ENCODE measurements at places on chromosomes 4 and X. TPM values are rescaled to one million over a fixed set of nuclear protein-coding genes. Genes with fewer than 3 reads are reported as not detected.
A peak's percentile ranks its signal among the peaks of the same experiment; 100 is the strongest.

- no peak for DNase-seq
- H3K27me3 ChIP-seq: no peaks in the 10 kb centered on the region
- H3K4me3 ChIP-seq: no peak overlapping the region
Observed at GRCh38 chrX:153400146-153401132, 711 bp downstream of the PNMA6E start.

- peaks cover 19% of the 10 kb centered on the region for H3K4me1 ChIP-seq
- H3K4me3 ChIP-seq: peak within 1 kb of the TSS; percentile 76
- peak within 1 kb of the TSS; percentile 87 for H3K27ac ChIP-seq
- H3K36me3 ChIP-seq: no peaks in the 10 kb centered on the region
- no peaks in the 10 kb centered on the region for H3K27me3 ChIP-seq
Observed at GRCh38 chrX:103585411-103586313, at the start of gene TCEAL4. TSS of gene TCEAL4 (plus strand) at chrX:103585515. CDS start at chrX:103586676, 1,161 bp downstream.

GRCh38 chr4:3404546-3404945, 37.2 kb upstream of the HGFAC start:
- peaks cover 18% of the 10 kb centered on the region for H3K4me1 ChIP-seq
- H3K4me3 ChIP-seq: no peak overlapping the region
- no peak overlapping the region for H3K27ac ChIP-seq
- no peaks in the 10 kb centered on the region for H3K27me3 ChIP-seq
- no peaks in the 10 kb centered on the region for H3K36me3 ChIP-seq

DNA sequence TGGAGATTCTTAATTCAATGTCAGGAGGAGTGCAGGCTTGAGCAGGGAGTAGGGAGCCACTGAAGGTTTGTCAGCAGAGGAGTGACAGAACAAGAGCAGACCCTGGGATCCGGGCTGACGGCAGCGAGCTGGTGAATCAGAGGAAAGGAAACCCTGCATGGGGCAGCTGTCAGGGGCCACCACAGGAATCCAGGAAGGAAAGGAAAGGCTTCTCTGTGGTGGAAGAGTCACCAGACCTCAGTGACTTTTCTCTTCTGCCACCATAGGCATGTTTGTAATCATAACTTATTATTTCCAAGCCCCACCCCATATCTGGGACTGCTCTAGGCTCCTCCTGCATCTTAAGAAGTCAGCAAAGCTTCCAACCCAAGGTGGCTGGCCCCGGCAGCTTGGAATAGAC, 150.9 kb downstream of the BCOR start:
- H3K4me1 ChIP-seq: no peaks in the 10 kb centered on the region
- no peak overlapping the region for H3K27ac ChIP-seq
- no peak overlapping the region for H3K4me3 ChIP-seq
- no peak for DNase-seq
- H3K36me3 ChIP-seq: no peaks in the 10 kb centered on the region

DNA sequence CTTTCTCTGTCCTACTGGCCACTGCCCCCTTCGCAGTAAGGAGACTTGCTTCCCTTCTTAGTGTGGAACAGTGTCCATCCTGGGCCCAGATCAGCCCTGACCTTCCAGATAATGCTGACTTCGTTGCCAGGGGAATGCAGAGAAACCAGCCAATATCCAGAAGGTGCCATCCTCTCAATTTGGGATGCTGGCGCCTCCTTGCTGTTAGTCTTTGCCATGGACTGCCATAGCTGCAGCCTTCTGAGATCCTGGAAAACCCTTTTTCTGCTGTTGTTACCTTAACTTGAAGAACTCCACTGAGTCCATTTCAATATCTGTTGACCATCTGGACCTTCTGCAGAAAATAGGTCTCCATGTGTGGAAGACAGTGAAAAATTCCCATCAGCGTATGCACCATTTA, 21.8 kb downstream of the RAI2 start:
- no peaks in the 10 kb centered on the region for H3K36me3 ChIP-seq
- DNase-seq: no peak
- no peaks in the 10 kb centered on the region for H3K27me3 ChIP-seq
- no peak overlapping the region for H3K4me3 ChIP-seq
- peaks cover 18% of the 10 kb centered on the region for H3K4me1 ChIP-seq

DNA sequence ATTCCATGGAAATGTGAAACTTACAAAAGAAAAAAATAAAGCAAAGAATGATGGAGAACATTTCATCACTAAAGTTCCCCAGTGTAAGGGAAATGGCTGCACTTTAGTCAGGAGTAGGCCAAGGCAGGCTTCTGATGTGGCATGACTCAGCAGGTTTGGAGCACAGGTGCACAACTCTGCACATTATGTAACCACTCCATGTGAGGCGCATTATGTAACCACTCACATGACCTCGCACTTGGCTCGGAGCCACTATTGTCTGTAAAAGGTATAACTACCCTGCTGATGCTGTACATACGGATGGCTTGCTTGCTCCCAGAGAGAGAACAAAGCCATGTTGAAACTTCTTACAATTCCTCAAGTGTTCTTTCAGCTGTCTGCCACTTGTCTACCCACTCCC, 727.6 kb downstream of the TRAM1L1 start:
- H3K4me1 ChIP-seq: no peaks in the 10 kb centered on the region
- H3K27ac ChIP-seq: no peak overlapping the region
- H3K27me3 ChIP-seq: no peaks in the 10 kb centered on the region
- DNase-seq: no peak

DNA sequence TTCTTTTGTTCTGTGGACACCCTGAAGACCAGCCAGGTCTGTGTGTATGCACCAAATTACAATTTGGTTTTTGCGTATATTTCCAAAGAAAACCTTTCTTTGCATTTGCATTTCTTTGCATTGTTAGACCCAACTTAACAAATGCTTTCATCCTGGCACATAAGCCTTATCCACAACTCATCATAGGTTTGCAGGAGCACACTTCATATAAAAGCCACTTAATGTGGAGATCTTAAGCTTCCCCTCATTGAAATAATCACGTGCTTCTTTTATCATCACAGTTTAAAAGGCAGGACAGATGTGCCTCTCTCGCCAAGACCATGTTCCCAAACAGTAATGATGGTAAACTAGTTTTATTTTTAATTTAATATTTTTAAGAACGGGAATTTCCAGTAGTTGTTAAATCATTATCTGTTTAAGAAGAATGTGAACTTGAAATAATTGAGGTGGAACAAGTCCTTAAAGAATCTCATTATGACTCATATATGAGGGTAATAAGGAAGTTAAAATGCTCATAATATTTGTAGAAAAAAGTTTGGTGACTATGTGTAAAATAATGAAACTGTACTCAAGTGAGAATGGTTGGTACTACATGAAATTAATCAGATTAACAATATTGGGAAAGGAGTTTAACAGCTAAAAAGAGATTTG, 65.5 kb downstream of the GLRA3 start:
- no peaks in the 10 kb centered on the region for H3K4me1 ChIP-seq
- DNase-seq: no peak
- H3K27ac ChIP-seq: no peak overlapping the region
- H3K36me3 ChIP-seq: no peaks in the 10 kb centered on the region
- no peaks in the 10 kb centered on the region for H3K27me3 ChIP-seq
- H3K4me3 ChIP-seq: no peak overlapping the region

DNA sequence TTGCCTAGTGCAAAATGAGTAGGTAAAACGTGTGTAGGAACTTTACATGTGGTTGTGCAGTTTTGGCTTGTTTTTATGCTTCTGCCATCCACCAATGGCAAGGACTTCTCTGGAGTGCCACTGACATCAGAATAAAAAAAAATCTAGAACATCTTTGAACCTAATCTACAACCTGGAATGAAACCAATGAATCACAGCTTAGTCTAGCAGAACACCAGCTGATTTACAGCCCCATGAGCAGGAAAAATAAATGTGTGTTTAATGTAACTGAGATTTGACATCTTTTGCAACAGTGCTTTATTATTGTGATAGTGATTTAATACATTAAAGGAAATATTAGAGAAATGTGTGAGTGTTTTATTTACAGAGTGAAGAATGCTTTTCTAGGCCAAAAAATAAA, 995.1 kb downstream of the PCDH7 start:
- H3K27me3 ChIP-seq: no peaks in the 10 kb centered on the region
- no peak overlapping the region for H3K27ac ChIP-seq
- H3K36me3 ChIP-seq: no peaks in the 10 kb centered on the region
- DNase-seq: no peak
- H3K4me3 ChIP-seq: no peak overlapping the region

GRCh38 chr4:95045429-95045828, 287.7 kb downstream of the BMPR1B start:
- no peak overlapping the region for H3K27ac ChIP-seq
- no peaks in the 10 kb centered on the region for H3K36me3 ChIP-seq
- H3K4me1 ChIP-seq: peaks cover 5% of the 10 kb centered on the region
- peaks cover 4% of the 10 kb centered on the region for H3K27me3 ChIP-seq
- no peak overlapping the region for H3K4me3 ChIP-seq

DNA sequence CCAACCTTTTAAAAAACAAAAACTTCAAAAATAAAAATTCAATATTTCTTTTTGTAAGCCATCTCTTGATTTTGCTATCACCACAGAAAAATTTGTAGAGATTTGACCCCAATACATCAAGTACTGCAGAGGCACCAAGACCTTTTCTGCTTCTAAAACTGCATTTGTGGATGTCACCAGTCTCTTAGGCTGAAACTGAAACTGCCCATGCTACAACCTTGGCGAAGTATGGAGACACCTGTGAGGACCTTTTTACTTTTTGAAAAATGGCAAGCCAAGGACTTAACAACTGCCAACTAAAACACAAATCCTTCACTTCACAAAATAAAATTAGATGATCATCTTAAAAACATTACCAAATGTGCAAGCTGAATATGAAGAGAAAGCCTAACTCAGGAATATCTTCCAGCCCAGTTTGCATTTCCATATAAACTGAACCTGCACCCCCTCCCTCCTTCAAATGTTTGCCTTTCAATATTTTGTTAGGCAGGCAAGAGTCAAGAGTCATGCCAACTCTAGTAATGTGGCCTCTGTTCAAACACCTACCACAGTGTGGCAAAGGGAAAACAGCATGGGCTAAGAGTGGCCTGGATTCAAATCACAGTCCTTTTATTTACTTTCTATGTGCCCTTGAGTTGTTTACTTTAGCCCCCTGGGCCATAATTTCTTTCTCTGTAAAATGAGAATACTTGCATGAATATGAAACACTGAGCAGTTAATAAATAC, 389.4 kb downstream of the OPHN1 start:
- no peaks in the 10 kb centered on the region for H3K4me1 ChIP-seq
- no peak overlapping the region for H3K27ac ChIP-seq
- no peak overlapping the region for H3K4me3 ChIP-seq
- H3K36me3 ChIP-seq: peaks cover 5% of the 10 kb centered on the region
- DNase-seq: no peak
- H3K27me3 ChIP-seq: no peaks in the 10 kb centered on the region

DNA sequence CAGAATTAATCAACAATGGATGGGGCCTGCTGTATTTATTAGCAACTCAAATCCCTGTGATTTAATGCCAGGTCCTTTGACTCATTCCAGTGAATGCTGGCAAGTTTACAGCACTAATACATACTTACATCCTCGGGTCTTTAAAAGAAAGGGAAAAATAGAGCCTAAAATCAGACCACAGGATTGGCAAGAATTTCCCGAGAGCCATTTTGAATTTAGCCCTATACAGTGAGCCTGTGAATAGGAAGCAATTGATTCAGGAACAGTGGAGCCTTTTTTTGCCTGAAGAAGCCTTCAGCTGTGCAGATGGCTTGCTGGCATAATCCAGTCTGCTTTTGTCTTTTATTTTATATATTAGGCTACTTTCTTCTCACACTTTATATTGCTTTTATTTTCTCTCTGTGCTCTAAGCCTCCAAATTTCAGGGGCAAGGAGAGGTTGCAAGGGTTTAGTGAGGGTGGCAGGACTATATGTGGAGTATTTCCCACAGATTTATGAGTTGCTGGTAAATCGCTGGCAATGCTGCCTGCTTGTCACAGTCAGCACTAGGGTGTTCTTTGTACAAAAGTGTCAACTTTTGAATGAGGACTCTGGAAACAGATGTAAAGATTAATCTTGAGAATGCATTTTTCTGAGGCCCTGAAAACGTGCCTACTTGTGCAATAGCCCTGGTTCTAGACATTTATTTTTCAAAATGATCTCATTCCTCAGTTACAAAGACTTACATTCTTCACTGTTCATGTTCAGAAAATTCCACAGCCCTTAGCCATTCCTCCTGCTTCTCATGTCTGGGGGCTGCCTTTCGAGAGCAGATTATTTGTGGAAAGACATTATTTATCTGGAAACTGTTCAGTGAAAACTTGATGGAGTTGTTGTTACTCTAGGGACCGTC, 303.5 kb downstream of the SPRY1 start:
- H3K36me3 ChIP-seq: no peaks in the 10 kb centered on the region
- no peaks in the 10 kb centered on the region for H3K27me3 ChIP-seq
- DNase-seq: no peak

GRCh38 chrX:37315511-37316248, 33.5 kb upstream of the PRRG1 start:
- H3K27me3 ChIP-seq: no peaks in the 10 kb centered on the region
- no peak for DNase-seq
- no peaks in the 10 kb centered on the region for H3K4me1 ChIP-seq

DNA sequence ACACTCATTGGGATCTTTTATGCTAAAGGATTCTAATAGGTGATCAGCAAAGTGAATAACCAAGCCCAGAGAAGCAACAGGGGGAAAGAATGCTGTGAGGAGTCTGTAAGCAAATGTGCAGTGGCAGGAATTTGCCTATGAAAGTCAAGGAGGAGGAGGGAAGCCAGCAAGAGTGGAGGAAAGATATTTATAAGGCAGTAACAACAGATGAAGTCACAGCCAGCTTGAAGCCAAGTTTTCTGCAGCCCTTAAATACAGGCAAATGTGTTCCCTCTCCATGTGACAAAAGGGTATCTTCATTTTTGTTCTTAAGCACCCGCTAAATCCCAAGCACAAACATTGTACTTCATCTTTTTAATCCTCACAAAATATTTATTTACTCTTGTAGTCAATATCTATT, 275.0 kb upstream of the CLNK start:
- H3K27ac ChIP-seq: no peak overlapping the region
- no peak overlapping the region for H3K4me3 ChIP-seq
- H3K27me3 ChIP-seq: peaks cover 30% of the 10 kb centered on the region
- DNase-seq: no peak
- H3K4me1 ChIP-seq: peaks cover 5% of the 10 kb centered on the region

GRCh38 chr4:169039251-169039954, 29.3 kb upstream of the CBR4 start:
- H3K27ac ChIP-seq: no peak overlapping the region
- H3K4me3 ChIP-seq: no peak overlapping the region
- H3K27me3 ChIP-seq: no peaks in the 10 kb centered on the region
- H3K36me3 ChIP-seq: no peaks in the 10 kb centered on the region
- no peak for DNase-seq

The REELD1 gene
- not detected for total RNA-seq

The PLP1 gene
- 7.0 TPM for total RNA-seq

The ETDA gene
- total RNA-seq: not detected

The KLKB1 gene
- total RNA-seq: 0.74 TPM

The UGT2A3 gene
- not detected for total RNA-seq

The COX7B2 gene
- not detected for total RNA-seq
